ENCODE measurements at places on chromosomes 3 and 15.

- DNase-seq: no peak
Observed at GRCh38 chr3:170419557-170420087, 954 bp downstream of the CLDN11 start.

GRCh38 chr15:44726568-44727484, 9.5 kb upstream of the TRIM69 start:
- peak; percentile 70 for DNase-seq

DNA sequence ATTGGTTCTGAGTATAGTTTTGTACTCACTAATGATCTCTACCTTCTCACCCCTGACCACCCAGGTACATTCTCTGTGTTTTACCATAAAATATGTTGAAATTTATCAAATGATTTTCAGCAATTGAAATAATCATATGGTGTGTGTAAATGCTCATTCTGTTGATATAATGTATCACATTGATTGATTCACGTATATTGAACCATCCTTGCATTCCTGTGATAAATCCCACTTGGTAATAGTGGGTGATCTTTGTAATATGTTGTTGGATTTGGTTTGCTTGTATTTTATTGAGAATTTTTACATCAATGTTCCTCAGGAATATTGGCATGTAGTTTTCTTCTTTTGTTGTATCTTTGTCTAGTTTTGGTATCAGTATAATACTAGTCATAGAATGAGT, 1497.6 kb downstream of the OTOL1 start:
- DNase-seq: no peak

- DNase-seq: no peak
Observed at GRCh38 chr15:88703533-88703932, 64.7 kb downstream of the ISG20 start.

GRCh38 chr3:4827767-4828166, 151.5 kb upstream of the BHLHE40 start:
- no peak for DNase-seq

- DNase-seq: no peak
Observed at GRCh38 chr3:33914212-33914611, 115.8 kb downstream of the PDCD6IP start.

- no peak for DNase-seq
Observed at GRCh38 chr3:162206648-162207047, 710.0 kb downstream of the OTOL1 start.

GRCh38 chr15:99435113-99435695, 130.6 kb upstream of the MEF2A start:
- no peak for DNase-seq

DNA sequence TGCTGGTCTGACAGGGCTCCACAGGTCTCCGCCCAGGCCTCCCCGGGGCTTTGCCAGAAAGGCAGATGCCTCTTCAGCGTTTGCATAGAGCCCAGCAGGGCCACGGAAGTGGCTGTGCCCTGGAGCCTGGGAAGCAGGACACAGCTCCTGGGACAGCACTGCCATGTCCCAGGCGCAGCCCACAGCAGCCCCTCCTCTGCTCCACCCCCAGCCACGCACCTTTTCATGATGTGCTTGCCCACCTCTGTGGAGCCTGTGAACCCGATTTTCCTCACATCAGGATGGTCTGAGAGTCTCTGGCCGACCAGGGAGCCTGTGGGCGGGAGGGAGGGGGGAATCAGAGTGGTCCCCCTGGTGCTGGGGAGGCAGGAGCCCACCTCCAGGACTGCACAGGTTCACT, 33.9 kb upstream of the SLC41A3 start:
- DNase-seq: no peak

- no peak for DNase-seq
Observed at GRCh38 chr3:197482001-197482400, 73.8 kb downstream of the BDH1 start.

DNA sequence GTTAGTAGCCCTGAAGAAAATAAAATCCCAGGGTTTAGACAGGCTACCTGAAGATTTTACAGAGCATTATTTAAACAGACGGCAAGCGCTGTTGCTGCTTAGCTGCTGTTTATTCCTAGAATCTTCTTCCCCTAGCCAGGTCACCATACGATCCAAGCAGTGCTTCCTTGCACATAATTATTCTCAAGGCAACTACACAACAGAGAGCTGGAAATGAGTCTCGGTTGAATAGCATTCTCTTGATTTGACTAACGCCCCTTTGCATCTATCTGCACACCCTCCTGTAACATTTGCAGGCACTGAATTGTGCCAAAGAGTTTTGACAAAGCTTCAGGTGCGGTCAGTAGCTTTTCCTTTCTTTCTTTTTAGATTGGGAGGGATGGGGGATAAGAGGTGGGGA, 564.4 kb downstream of the TBL1XR1 start:
- no peak for DNase-seq

DNA sequence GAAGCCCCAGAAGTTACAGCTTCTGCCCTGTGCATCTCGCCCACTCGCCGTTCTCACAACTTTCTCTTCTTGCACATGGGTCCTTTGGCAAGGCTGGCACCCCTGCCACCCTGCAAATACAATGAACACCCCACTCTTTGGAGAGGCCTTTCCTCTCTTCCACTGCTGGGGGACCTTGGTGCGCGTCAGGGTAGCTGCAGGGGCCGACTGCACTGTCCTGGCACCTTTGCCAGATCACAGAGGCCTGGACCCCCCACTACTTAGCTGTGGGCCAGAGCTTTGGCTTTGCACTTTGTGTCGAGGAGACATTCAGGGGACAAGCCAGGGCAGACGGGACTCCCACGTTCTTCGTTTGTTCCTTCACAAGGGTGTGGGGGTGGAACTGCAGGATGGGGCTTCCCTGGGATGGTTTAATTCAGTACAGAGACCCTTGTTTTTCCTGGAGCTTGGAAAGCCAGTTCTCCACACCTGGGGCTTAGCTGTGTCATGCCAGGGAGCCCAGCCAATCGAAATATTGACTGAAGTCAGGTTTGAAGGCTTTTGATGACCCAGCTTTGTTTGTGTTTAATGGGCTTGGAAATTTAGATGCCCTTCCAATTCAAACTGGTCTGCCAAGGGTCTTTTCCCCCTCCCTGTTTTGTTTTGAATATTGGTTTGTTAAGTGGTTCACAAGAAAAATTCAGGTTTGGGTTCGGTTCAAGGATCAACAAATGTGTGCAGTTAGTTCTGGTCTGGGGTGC, 256.1 kb upstream of the TLE3 start:
- no peak for DNase-seq

Data from effector memory CD8-positive, alpha-beta T cell (primary cell).